Activated CD4-positive, alpha-beta T cell treated with anti-CD3 and anti-CD28 coated beads, Interleukin-2, amount 50 U/mL, for 4 hours (primary cell): ENCODE measurements at places on chromosomes 7 and 10.

GRCh38 chr10:14478604-14479003, 147.9 kb upstream of the FRMD4A start:
- DNase-seq: no peak

DNA sequence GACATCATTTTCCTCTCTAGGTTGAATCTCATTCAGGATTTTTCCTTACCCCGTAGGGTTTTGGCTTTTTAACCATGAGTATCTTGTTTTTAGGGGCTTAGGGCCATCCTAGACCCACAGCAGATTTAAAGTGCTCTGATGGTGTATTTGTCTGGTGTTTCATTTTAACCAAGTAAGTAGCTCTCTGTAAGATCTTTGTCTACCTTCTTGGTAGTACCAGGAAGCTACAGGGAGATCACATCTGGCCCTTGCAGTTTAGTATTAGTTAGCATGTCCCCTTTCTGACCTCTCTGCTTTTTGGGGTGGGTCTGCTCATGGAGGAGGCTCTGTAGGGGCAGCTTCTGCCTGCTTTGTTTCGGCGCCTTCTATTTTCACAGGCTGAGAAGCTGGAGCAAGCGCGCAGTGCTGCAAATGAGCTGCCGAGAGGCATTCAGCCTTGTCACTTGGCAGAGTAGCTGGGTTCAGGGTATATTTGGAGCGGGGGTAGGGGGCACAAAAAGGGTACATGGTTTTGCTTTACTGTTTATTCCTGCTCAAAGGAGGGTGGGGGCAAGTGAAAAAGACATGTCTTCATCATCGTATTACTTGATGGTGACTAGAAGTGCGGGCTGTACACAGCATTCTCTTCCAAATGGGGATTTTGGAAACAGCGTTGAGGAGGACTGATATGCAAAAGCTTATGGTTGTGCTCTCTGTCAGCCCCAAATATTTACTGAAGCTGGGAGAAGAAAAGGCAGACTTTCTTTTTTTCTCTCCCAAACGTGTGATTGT, 146.3 kb downstream of the CELF2 start:
- DNase-seq: no peak

- no peak for DNase-seq
These were observed 17.6 kb upstream of the SCIN start for GRCh38 chr7:12552876-12553275.

DNA sequence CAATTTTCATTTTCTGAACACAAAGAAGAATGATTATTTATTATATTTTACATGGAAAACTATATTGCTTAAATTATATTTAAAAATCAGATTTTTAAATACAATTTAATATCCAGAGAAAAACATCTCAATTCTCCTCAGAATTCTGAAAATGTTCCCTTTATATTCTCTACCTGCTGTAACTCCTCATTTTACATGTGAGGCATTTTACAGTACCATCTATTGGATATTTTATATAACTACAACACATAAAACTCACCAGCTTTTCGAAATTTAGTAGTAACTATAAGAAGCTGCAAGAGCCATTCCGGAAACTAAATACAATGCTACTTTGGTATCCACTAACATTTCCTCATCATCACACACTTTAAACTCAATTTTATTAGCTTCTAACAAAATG, 264.6 kb downstream of the DGKB start:
- no peak for DNase-seq

GRCh38 chr10:129626796-129627435, 159.9 kb downstream of the MGMT start:
- no peak for DNase-seq

DNA sequence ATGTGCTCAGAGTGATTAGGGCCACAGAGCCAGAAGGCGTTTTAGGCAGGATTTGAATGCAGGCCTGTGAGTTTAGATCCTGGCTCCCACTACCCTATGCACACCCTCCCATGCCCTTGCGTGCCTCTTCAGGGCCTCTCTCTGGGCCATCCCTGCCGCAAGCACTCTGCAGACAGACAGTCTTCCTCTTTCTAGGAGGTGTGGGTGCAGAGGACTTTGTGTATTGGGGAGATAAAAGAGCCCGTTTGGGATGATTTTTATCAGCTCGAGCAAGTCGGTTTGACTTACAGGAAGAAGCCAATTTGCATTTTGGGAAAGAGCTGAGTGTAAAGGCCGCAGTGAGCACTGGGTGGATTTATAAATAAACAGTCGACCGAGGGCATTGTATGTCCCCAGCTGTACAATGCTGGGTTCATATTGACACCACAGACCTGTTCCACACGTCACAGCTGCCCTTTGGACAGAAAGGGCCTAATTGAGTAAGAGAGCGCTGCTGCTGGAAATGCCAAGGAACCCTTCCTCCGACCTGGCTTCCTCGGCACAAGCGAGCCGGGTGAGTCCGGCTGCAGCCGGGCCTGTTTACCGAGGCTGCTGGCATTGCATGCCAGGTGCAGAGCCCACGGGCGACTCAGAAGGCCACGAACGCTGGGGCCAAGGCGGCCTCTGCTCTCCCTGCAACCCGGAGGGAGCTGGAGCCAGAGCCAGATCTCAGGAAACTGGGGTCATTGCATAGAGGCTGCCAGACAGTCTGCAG, 25.1 kb downstream of the ZMIZ1 start:
- DNase-seq: no peak

DNA sequence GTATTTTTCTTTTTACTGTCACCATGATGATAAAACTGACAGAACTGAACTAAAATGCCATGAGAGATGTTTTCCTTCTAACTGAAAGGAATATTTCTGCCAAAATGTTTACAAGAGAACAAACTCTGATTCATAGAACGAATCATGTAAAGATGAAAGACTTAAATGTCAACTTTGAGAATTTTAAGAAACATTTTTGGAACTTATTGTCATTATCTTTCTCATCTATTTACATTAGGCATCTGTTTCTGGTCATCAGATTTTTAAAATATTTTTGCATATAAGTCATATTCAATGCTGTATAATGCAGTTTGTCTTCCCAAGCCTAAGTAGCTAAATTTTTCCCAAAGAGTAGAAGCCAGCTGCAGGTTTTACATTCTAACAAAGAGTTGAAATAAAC, 358.5 kb downstream of the TFEC start:
- DNase-seq: no peak

- DNase-seq: no peak
These were observed 429.2 kb downstream of the SDK1 start for GRCh38 chr7:3730276-3730675.

GRCh38 chr7:101630591-101630990, 1.5 kb upstream of the MYL10 start:
- DNase-seq: no peak

- DNase-seq: no peak
These were observed 448.1 kb upstream of the PODXL start for GRCh38 chr7:132004529-132004928.

GRCh38 chr7:16594061-16594460, 51.5 kb downstream of the ANKMY2 start:
- no peak for DNase-seq

GRCh38 chr7:131673576-131673975, 117.1 kb upstream of the PODXL start:
- no peak for DNase-seq

- DNase-seq: no peak
These were observed 18.8 kb downstream of the CELF2 start for GRCh38 chr10:11036424-11037011.

GRCh38 chr10:49666685-49667084, 12.8 kb upstream of the C10orf53 start:
- DNase-seq: no peak

GRCh38 chr7:133822001-133822641, 305.0 kb upstream of the LRGUK start:
- DNase-seq: no peak

GRCh38 chr7:75727881-75728593, 10.7 kb downstream of the HIP1 start:
- peak; percentile 3 for DNase-seq

DNA sequence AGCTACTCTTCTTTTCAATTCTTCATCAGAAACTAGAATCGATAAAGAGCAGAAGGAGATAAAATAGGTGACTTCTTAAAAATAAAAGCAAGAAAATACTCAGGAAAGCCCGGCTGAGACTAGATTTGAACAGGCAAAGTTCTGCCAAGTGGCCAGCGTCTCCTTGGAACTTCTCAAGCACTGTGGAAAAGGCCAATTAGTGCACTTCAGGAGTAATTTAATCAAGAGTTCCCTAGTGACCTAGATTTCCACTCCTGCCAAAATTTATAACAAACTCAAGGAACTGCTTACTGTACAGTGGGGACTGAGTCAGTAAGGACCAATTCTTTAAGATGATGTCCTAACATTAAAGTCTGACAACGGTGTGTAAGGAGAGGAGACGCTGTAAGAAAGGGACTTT, 57.3 kb downstream of the CHCHD3 start:
- DNase-seq: no peak

- no peak for DNase-seq
These were observed 157.1 kb upstream of the PRSS58 start for GRCh38 chr7:142414915-142415314.

- no peak for DNase-seq
These were observed 89.3 kb downstream of the DNMBP start for GRCh38 chr10:99920486-99920885.

DNA sequence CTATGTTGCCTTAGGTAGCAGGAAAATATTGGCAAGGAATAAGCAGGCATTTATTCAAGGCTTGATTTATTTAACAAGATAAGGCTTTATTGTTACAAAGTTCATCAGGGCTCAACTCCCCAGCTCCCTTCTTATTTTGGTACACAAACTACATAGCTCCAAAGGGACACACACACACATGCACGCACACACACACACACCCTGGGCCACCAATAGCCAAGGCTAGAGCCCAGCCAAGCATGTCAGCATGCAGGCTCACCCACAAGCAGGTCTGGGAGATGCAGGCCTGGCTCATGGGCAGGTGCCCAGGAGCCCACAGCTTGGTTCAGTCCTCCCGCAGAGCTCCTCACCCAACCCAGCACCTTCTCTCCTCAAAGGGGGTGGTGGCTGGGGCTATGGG, 23.4 kb downstream of the LEP start:
- no peak for DNase-seq

- no peak for DNase-seq
These were observed 89.3 kb downstream of the NPY start for GRCh38 chr7:24372961-24373955.

- DNase-seq: no peak
These were observed 1.5 kb downstream of the SEM1 start for GRCh38 chr7:96707901-96708774.

DNA sequence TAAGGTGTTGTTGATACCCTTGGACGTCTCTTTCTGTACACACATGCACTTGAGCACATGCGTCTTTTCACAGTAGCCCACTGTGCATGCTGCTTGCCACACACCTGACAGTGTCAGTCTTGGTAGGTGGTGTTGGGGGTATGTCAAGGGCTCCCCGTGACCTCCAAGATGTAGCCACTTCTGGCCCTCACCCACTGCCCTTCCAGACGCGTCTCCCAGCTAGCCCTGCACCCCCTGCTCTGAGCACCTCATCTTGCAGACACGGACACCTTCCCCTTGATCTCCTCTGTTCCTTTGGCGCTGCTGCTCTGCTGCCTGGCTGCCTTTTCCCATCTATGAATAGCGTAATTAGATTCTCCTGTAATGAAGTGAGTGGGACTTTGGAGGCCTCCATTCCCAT, 75.2 kb upstream of the TNS3 start:
- no peak for DNase-seq
